Bronchial epithelial cell (primary cell): ENCODE measurements at places on chromosomes 2 and 18.
A peak's percentile ranks its signal among the peaks of the same experiment; 100 is the strongest.

GRCh38 chr2:164164602-164165001, 428.8 kb upstream of the FIGN start:
- no peak for DNase-seq

DNA sequence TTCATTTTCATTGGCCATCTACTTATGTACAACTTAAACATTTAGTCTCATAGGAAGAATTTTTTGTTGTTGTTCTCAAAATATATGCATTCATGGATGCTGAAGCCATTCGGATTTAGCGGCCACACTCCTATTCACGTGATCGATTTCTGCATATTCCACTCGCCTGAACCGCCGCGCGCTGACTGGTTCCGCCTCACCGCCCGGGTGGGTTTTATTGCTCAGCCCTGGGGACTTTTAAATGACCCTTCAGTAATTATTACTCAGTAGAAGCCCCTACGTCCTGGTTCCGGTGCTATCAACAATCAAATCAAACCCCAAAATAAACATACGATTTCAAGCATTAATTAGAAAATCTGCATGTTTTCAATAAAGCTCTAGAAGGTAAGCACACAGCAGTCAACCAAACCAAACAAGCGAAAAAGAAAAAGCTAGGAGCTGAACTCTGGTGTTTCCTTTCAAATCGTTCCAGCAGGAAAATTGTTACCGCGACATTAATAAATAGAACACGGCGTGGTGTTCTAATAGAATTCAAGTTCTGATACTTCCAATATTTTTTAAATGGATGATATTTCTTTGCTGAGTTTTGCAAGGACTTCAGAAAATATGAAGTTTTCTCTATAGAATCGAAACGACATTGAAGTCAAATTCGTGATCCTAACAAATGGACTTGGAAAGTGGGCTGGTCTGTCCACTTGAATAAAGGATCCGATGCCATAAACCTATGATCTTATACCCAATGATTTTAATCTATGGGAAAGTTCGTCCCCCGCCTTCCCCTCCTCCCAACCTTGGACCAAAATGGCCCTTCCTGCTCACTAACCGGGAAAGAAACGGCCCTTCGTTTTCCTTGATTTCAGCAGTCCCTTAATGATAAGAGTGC, 9.3 kb downstream of the PAX3 start:
- no peak for DNase-seq

- no peak for DNase-seq
Observed at GRCh38 chr2:232519581-232520438, at the start of gene PRSS56. TSS of gene PRSS56 (plus strand) at chr2:232520388. CDS start at chr2:232520599, 211 bp downstream.

DNA sequence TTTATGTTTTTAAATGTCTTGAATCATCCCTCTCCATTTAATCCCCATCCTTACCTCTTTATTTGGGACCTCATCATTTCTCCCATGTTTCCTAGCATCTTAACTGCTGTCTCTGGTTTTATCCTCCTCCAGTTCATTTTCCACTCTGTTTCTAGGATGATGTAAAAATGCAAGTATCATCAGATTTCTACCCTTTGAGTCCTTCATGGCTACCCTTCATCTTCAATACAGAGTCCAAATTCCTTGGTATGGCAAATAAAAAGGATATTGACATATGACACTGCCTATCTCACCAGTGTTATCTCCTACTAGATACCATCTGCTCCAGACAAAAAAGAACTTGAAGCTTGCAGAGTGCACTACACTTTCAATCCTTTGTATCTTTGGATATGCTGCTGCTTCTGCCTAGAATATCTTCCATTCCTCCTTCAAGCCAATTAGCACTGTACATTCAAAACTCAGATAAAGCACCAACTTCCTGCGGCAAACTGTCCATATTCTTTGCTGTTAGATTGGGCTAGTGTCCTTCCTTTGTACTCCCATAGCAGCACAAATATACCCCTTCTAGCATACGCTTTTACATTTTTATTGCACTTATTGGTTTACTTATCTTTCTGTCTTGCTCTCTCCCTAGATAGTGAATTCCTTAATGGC, 24.6 kb upstream of the TLK1 start:
- DNase-seq: no peak

GRCh38 chr2:237727363-237727762, 71.2 kb upstream of the RBM44 start:
- DNase-seq: peak; percentile 86

- DNase-seq: peak; percentile 5
Observed at GRCh38 chr2:86297382-86298147, 39.9 kb downstream of the REEP1 start.

DNA sequence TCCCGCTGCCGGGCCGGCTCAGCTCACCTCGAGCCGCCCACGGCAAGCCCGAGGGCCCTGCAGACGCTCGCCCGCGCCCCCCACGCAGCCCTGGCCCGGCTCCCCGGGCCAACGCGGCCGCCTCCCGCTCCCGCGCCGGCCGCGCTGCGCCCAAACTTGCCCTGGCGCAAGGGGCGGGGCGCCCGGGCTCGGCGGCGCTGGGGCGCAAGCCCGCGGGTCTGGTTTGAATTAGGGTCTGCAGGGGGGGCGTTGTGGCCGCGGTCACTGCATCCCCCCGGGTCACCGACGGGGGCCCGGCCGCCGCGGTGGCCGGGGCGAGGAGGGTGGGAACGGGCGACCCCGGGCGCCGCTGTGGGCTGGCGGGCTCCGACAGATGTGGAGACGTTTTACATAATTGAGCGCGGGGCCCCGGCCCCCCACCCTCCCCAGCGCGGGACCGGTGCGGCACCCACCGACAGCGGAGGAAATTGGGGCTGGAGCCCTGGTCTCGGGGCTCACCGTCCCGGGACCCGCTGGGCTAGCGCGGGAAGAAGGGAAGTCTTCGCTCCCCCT, 690 bp downstream of the SDC1 start:
- no peak for DNase-seq

DNA sequence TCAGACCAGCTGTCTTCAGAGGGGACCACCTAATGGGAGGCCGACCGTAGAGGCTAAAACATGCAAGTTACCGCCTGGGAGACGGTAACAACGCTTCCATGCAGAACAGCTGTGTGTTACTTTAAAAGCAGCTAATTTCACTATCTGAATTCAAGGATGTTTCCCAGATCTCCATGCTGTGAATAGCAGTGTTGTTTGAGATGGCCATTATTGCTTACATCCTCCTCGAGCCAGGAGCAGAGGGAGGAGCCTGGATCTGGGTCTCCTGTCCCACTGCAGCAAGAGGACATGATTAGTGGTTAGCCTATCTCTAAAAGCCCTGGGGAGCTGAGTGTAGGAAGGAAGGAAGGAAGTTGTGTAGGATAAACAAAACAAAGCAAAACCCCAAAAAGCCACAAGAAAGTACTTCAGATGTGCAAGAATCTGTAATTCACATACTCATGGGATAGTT, 50.9 kb downstream of the ACTR2 start:
- no peak for DNase-seq

- peak; percentile 100 for DNase-seq
Observed at GRCh38 chr2:96427917-96428316, 77.2 kb downstream of the NEURL3 start.

DNA sequence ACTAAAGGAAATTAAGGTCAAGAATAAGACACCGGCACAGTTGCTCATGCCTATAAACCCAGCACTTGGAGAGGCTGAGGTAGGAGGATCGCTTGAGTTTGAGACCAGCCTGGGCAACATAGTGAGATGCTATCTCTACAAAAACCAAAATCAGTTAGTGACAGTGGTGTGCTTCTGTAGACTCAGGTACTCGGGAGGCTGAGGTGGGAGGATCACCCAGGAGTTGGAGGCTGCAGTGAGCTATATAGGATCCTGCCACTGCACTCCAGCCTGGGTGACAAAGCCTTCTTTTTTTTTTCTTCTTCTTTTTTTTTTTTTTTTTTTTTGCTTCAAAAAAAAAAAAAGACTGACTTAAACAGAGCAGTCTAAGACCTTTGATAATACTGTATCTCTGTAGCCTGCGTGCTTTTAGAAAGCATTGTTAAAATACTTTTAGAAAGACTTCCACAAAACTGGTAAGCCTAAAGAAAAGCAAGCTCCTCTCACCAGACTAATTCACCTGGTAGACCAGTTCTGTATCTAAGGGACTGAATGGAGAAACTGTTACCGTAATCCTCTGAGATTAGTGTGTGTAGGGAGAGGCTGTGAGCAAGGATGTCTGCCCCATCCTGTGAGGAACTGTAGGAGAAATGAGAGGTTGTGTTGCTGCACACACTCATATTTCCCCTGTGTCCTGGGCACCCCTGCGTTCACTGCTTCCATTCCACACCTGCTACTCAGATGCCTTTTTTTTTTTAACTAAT, 10.8 kb downstream of the RAB12 start:
- DNase-seq: no peak

DNA sequence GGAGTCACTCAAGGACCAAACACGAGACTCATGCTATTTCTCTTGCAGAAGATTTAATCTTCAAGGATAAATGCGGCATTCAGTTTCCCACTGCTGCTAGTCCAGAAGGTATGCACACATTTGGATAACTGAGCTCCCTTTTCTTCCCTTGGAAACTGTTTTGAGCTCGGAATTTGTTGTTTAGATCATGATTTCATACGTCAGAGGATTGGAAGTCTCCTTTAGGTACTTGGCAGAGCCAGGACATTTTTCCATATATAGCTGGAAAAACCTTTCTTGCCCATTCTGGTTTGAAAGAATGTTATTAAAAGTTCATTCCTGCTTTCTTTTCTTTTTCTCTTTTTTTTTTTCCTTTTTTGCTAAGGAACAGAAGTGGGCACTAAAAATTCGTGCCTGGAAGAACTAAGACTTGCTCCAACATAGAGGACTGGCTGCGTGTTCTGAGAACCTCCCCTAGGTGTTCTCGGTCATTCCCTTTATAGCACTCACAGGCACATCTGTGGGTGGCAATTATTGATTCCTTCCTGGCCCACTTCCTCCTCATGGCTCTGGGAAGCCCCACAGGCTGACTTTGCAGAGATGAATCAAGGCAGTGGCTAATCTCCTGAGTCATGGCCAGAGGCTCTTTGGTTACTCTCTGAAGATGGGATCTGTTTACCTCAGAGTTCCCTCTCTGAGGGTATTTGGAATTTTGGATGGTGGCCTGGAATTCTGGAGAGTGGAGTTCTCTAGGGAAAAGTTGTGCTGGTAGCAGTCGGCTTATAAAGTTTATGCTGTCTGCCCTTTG, 104.8 kb downstream of the PLCL1 start:
- peak; percentile 36 for DNase-seq

- DNase-seq: no peak
Observed at GRCh38 chr2:75645643-75646042, 940 bp upstream of the MRPL19 start.

DNA sequence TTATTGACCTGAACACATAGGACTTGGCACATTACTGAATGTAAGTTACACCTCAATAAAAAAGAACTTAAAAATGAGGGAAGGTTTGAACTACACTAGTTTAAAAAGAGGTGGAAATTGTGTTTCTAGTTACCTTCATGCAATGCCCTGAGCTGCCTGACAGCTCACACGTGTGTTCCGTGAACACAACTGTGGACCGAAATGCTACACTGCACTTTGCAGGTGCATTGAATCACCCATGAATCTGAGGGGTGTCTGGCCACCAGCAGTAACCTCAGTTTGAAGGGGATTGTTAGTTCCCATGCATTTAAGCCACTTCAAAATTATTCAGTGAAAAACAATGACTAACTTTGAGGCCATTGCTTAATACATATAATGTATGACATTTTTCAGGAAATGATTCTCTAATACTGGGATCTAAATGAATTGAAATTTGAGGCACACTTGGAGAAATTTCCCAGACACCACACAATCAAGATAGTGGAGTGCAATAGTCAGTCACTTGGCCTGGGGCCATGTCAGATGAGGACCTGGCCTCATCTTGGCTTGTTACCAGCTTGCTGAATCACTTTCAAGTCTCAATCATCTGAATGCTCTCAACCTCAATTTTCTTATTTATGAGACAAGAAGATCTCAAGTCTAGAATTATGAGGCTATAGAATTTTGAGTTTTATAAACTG, 59.3 kb downstream of the MYL12B start:
- peak; percentile 99 for DNase-seq

DNA sequence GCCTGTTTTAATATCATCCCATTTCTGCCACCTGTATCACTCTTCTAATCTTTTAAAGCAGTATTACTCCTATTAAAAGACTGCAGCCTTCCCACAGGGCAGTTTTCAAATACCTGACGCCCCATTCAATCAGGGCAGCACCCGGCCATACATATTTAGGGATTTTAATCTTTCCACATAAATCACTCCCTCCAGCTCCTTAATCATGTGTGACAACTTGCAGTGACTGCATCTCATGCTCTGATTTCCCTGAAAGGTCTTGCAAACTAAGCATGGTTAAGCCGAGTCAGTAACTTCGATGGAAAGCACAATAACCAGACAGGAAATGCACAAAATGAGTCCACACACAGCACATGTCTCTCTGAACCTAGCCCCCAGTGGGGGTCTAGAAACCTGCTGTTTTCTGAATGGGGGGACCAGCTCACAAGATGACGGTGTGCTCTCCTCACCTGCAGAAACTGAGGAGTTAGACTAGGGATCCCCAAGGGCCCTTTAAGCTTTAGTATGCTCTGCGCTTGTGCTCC, 116.9 kb upstream of the CREB1 start:
- DNase-seq: no peak

DNA sequence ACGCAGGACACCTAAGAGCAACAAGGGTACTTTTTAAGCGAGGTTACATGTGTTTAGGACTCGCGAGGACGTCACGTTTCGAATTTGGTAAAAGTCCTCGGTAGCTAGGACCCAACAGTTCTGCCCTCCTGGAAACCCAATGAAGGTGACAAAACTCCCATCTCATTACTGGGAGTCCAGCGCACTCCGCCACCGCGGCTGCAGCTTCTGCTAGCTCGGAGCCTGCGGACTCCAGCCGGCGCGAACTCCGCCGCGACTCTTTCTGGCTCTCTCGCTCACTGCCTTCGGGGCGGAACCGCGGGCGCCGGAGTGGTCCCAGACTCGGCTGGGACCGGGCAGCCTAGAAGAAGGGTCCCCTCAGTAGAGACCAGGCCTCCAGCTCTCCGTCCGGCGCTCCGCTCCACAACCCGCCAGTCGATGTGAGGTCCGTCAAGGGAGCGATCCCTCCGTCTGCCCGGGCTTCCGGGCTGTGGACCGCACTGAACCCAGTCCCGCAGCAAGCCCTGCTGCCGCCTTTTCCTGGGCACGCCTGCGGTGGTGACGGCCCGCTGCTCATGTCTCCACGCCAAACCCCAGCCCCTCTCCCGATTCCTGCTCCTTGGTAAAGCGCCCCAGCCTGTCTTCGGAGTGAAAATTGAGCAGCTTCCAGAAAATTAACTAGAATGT, 3.0 kb upstream of the OSR1 start:
- no peak for DNase-seq
